ENCODE measurements at places on chromosomes 1 and 21.

DNA sequence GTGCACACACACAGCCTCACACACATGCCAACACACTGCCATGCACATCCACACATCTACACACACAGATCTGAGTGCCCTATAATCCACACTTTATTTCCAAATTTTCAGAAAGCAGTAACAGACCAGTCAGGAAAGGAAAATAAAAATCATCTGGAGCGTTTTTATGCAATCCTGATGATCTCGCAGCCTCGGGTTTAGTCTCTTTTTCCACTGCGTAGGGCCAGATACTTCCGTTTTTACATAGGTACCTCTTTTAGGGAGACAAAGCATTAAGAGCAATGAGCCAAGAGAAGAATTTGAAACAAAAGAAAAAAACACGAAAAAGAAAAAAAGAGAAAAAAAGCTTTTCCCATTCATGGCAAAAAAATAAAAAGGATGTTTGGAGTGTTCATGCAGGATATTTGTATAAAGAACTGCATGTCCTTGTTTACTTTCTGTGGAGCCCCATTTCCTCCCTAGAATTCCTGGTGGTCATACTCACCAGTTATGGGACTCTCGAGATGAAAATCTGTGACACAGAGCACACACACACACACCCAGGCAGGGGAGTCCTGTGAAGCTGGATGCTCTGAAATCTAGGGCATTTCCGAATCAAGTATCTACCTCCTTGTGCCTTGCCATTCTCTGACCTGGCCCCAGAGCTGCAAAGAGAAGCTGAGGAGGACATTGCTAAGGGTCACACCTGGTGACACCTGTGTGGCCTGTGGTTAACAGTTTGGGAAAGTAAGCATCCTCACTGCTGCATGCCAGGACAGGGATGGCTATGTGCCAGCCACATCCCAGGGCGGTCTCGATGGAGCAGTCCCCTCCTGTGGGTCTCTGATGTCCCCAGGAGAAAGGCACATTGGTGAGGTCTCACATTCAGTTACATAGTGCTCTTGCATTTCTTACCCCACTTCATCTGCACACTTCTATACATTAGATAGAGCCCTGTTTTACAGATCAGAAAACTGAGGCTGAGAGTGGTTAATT is 83.6 kb downstream of the RUNX1 start:
- DNase-seq = no peak

- no peak for DNase-seq
Observed at GRCh38 chr1:167763525-167764220, 41.9 kb downstream of the MPZL1 start.

- DNase-seq = no peak
Observed at GRCh38 chr1:115076384-115076915, 12.9 kb downstream of the TSPAN2 start.

DNA sequence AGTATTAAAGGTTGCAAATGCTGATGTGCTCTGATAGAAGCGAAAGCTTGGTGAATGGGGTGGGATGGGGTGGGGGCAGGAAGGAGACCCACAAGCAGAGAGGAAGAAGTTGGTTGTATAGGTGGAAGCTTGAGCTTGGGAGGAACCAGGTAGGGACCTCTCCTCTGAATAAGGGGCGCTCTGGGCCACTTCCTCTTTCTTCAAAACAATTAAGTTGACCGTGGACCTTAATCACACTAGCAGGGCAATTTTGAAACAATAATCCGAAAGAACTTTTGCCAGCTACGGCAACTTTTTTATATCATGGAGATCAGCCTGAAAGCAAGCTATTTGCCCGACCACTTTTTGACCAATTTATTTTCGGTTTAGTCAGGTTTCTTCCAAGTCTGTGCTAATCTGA is 1.9 kb upstream of the DYRK1A start:
- no peak for DNase-seq

GRCh38 chr21:28338701-28339305 is 653.9 kb downstream of the LTN1 start:
- no peak for DNase-seq

DNA sequence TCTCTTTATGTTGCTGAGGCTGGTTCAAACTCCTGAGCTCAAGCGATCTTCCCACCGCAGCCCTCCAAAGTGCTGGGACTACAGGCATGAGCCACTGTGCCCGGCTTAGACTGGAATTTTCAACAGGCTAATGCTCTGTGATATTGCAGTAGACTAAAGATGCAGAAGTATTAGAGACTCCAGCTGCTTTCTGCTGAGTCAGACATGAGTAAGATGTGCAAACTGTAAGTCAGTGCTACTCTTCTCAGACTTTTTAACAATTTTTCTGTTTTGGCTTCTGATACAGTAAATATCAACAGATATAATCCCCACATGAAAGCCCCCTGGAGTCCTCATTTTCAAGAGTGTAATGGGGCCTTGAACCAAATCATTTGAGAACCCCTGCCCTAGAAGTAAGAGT is 29.3 kb upstream of the NLRP3 start:
- no peak for DNase-seq

DNA sequence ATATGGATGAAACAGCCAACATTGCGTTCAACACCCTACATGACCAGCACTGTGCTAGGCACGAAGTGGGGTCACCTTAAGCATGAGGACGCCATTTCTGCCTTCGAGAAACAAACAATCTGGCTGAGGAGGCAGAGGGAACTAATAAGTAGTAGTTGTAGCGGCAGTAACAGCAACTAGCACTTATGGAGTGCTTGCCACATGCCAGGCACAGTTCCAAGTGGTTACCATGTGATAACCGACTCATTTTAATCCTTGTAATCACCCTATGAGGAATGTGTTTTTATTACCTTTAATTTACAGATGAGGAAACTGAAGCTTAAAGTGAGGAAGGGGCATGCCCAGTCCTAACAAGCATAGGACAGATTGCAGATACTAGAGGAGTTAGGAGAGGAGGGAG is 33.7 kb downstream of the KCND3 start:
- DNase-seq = no peak

DNA sequence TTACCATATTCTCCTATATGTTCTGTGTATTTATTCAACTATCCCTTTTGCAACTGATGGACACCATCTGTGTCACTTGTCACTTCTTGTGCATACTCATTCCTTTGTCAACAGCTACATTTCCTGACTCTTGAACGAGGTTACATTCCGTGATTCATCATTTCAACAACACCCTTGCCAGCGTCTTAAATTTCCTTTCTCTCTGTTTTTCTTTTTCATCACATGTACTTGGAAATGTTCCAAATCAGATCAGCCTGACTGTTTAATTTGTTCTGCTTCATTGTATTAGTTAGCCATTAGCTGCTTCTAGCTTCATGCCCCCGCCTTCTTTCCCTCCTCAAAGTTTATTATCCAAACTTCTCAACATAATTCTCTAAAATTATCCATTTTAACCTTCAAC is 173.0 kb downstream of the ADGRL4 start:
- DNase-seq = no peak

DNA sequence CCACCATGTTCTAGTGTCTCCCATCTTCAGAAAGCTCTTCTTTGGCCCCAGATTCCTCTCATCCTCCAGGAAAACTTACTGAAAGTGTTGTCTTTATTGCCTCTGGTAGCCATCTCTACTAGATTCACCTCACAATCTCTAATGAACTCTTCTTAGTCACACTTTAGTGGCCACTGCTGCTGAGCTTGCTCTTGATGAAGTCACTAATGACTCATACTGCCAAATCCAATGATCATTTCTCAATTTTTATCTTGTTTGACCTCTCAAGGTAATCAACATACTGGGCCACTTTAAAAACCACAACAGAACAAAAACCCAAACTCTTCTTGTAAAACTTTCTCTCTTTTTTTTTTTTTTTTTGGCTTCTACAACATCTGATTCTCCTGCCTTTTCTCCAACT is 196.4 kb downstream of the LHX8 start:
- DNase-seq = no peak

GRCh38 chr21:23899561-23899960 is 1707.7 kb downstream of the MRPL39 start:
- DNase-seq = no peak

GRCh38 chr1:158037866-158038359 is 44.5 kb downstream of the KIRREL1 start:
- DNase-seq = no peak

GRCh38 chr21:29390778-29391177 is 92.1 kb downstream of the BACH1 start:
- DNase-seq = no peak

DNA sequence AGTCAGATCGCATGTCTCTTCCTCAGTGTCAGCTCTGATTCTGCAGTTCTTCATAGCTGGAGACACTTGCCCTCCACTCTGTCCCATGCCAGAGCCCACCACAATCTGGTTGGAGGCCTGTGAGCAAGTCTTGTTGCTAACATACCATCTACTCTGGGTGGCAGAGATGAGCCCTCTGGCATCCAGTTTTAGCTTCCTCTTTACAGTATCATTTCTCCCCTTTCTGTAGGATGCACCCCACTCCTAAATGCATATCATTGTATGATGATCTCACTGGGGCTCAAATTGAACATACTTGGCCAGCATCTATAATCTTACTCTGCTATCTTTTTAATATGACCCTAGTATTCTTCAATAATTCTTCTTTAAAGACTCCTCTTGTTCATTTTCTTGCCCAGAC is 16.9 kb downstream of the PCNX2 start:
- no peak for DNase-seq

DNA sequence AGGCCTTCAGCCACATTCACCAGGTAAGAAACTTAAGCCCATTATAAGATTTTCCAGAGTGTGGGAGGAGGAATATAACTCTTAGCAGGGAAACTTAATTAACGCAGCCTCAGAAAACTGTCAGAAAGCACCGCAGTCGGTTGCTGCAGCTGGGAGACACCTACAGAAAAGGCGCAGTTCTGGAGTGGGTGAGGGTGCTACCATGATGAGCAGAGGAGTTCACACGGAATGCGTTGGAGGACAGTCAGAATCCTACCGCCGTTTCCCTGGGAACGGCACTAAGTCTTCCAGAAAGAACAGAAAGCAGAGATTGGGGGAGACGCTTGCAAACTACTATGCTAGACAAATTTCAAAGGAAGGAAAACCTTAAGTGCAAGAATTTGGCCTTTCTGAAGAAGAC is 6.4 kb downstream of the ACTN2 start:
- DNase-seq = no peak

DNA sequence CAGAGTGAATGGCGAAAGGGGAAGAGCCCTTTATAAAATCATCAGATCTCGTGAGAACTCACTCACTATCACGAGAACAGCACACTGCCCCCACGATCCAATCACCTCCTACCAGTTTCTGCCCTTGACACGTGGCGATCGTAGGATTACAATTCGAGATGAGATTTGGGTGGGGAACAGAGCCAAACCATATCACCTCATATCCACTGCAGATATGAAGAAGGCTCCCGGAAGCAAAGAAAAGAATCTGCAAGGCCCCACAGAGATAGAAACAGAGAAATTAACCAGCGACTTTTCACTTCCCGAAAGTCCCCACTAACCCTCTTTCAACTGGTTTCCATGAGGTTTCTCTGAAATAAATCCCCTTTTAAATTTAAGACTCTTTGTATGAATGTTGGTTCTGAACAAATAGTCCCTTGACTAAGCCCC is 86.2 kb upstream of the IRF2BP2 start:
- DNase-seq = no peak

DNA sequence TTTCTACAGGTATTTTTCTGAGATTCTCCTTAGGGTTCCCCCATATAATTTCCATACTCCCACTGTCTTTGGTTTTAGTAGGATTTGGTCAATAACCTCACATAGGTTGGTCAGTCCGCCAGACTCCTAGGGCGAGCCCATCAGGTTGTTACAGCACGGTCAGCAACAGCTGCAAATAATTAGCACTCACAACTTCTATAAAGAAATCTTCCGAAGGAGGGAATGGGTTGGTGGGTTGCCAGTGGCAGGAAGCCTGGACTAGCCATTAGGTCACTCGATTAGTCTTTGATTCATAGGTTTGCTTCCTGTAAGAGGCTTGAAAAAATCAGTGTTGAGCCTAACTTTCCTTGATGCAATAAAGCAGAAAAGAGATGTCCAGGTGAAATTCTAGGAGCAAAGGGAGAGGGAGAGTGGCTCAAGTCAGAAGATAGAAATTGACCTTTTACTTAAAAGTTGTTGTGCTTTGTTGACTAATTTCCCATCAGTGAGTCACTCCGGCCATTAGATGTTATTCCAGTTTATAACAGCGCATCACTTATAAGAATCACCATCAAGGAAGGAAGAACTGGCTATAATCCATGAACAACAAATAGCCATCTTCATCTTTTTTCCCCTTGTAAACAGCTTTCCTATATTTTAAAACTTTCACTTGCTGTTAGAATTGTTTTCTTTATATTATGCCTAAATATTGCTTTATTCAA is 88.3 kb downstream of the TPR start:
- DNase-seq = no peak

DNA sequence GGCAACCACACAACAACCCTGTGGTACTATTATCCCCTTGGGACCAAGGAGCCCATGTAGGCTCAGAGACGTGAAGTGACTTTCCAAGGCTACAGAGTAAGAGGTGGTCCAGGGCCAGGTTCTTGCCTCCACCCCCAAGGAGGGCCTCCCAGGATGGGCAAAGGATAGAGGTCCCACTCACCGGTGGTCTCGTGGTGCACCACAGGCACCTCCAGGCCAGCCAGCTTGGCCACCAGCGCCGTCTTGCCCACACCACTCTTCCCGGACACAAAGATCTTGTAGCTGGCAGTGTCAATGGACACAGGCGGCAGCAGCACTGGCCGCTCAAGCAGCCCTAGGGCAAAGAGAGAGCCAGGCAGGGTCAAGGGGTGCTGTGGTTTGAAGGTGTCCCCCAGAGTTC is 3.6 kb downstream of the CPLANE2 start:
- no peak for DNase-seq

GRCh38 chr1:246418565-246419312 is 88.3 kb downstream of the SMYD3 start:
- no peak for DNase-seq

GRCh38 chr1:53398091-53398490 is 61.1 kb upstream of the DMRTB1 start:
- DNase-seq = no peak

DNA sequence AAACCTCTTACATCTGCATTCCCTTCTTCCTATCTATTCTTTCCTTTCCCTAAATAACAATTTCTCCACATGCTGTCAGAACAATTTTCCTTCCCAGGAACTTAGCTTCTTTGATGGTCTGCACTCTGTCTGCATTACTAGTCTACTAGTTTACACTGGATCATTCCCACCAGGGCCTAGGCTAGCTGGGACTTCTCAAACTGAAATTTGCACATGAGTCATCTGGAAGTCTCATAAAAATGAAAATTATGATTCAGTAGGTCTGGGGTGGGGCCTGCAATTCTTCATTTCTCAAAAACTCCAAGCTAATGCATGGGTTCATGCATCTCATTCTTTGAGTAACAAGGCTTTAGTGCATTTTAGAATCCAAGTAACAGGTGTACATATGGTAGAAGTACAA is 74.2 kb downstream of the GABPA start:
- no peak for DNase-seq

GRCh38 chr1:27436204-27437159 is 44.1 kb downstream of the GPR3 start:
- DNase-seq = no peak

- DNase-seq = no peak
Observed at GRCh38 chr21:30579346-30579745, 10.9 kb downstream of the KRTAP22-2 start.
